Activated T-cell treated with anti-CD3 and anti-CD28 coated beads for 24 hours (primary cell): ENCODE measurements at places on chromosomes 1 and 21.

DNA sequence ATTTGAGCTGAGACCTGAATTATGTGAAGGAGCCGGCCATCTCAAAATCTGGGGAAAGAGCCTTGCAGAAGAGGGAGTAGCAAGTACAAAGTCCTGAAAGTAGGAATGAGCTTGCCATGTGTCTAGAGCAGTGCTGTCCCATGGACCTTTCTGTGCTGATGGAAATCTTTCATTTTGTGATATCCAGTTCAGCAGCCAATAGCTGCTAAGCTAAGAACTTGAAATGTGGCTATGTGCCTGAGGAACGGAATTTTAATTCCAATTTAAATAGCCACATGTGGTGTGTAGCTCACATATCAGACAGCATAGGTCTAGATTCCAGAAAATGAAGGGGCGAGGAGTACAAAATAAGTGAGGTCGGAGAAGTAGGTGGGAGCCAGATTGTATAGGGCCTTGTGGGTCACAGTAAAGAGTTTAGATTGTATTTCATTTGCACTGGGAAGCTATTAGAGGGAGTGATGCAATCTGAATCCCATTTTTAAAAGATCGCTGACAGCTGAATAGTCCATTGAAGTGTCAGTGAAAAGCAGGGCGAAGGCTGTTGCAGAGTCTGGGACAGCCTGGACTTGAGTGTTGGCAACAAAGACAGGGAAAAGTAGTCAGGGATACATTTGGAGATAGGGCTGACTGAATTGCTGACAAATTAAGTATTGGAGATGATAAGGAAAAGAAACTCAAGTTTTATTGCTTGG lies 80.3 kb downstream of the TMEM200B start:
- no peak for DNase-seq

GRCh38 chr1:110570901-110571300 lies 35.3 kb downstream of the KCNA2 start:
- DNase-seq: no peak

DNA sequence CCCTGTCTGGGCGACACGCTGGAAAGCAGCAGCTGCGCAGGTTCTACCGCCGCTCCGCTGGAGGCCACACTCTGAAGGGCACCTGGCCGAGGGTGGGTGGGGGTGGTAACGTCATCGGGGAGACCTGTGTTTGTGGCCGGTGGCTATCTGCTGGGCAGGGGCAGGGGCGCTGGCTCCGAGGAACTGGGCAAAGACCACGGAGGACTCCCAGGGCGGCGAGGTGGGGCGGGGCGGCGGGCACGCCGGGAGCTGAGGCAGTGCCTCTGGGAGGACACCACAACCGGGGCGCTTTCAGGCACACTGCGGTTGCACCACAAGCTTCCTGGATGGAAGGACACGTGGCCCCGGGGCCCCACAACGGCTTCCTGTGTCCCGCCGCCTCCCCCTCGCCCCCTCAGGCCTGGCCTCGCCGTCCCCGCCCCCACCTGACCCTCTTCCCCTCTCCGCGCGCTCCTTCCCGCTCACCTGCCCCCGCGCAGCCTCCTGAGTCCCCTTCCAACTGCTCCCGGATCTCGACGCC lies 3.3 kb upstream of the DENND2D start:
- peak; percentile 79 for DNase-seq

DNA sequence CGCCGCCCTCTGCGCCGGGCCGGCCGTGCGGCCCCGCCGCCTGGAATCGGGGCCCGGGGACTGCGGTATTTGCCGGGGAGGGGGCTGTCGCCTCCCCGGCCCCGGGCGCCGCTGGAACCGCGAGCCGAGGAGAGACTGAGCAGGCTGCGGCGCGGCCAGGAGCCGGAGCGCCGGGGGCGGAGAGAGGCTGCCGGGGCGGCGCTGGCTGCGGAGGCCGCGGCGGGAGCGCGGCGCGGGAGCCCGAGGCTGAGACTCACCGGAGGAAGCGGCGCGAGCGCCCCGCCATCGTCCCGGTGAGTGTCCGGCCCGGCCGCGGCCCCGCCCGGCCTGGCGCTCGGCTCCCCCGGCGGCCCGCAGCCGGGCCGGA lies 746 bp downstream of the DYRK1A start:
- DNase-seq: no peak
